ENCODE measurements at places on chromosomes 4 and X. TPM values are rescaled to one million over a fixed set of nuclear protein-coding genes. Genes with fewer than 3 reads are reported as not detected.

NUP62CL gene
- total RNA-seq = 9.3 TPM

SASH3 gene
- total RNA-seq = not detected

XPNPEP2 gene
- 1.7 TPM for total RNA-seq

TMEM154 gene
- total RNA-seq = 6.7 TPM

FAM149A gene
- total RNA-seq = 0.33 TPM

MGAT4D gene
- 0.13 TPM for total RNA-seq

ZDHHC9 gene
- 37.8 TPM for total RNA-seq

AMBN gene
- not detected for total RNA-seq

GRCh38 chr4:26992657-26993361 is 132.2 kb downstream of the STIM2 start:
- DNase-seq = no peak
- no peaks in the 10 kb centered on the region for H3K27me3 ChIP-seq
- H3K4me3 ChIP-seq = no peak overlapping the region
- H3K36me3 ChIP-seq = peaks cover 7% of the 10 kb centered on the region
- peaks cover 6% of the 10 kb centered on the region for H3K4me1 ChIP-seq

DNA sequence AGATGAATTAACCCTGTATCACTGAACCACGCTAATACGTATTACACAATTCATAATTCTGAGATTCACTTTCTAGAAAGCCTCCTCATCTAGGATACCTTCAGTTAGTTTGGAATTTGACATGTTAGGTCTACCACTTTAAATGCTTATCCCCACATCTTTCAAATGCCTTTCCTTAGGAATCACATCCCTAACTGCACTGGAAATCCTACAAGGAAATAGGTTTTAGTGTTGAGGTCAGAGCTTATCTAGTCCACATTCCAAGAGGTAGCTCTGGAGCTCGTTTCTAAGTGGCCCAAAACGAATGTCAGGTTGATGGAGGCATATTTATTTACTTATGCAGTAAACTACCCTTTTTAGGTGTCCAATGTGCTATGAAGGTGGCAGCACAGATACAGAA is 18.0 kb downstream of the PDHA1 start:
- no peak for DNase-seq
- H3K27ac ChIP-seq = no peak overlapping the region
- H3K4me1 ChIP-seq = no peaks in the 10 kb centered on the region
- peaks cover 6% of the 10 kb centered on the region for H3K36me3 ChIP-seq

GRCh38 chr4:26058537-26058936 is 144.5 kb downstream of the SMIM20 start:
- H3K27ac ChIP-seq = no peak overlapping the region
- H3K4me3 ChIP-seq = no peak overlapping the region
- DNase-seq = no peak
- no peaks in the 10 kb centered on the region for H3K4me1 ChIP-seq
- H3K36me3 ChIP-seq = no peaks in the 10 kb centered on the region

GRCh38 chrX:39414290-39414854 is 613.1 kb downstream of the MID1IP1 start:
- peaks cover 14% of the 10 kb centered on the region for H3K4me1 ChIP-seq
- H3K27me3 ChIP-seq = peaks cover 5% of the 10 kb centered on the region
- no peak for DNase-seq

- no peak for DNase-seq
- H3K36me3 ChIP-seq = no peaks in the 10 kb centered on the region
- H3K4me3 ChIP-seq = no peak overlapping the region
- no peak overlapping the region for H3K27ac ChIP-seq
- no peaks in the 10 kb centered on the region for H3K27me3 ChIP-seq
Observed at GRCh38 chr4:100082852-100083251, 107.4 kb downstream of the DDIT4L start.

DNA sequence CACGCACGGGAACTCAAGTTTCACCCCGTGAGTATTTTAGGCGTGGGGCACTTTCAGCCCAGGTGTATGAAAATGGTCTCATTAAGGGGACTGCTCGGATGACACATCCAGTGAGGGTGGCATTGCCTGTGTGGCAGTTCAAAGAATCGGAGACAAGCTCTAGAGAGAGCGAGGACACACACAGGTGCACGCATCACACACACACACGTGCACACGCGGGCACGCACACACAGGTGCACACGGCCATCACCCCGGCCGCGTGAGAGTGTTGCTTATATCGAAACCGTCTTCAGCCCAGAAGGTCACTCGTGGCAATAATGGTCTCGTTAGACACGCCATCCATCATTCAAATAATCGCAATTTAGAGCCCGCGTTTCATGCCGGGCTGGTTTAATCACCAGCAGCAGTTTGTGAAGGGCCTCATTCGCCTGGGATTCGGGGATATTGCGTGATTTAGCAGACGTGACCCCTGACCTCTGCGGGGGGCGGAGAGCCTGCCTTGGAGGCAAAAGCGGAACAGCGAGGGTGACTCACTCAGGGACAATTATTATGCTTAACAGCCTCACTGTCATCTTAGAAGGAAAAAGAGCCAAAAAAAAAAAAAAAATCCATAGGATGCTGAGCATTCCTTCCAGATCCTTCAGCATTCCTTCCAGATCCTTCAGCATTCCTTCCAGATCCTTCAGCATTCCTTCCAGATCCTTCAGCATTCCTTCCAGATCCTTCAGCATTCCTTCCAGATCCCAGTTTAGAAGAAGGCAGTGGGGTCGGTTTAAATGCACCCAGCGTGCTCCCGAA is 89.4 kb upstream of the PPP2R3B start:
- no peak for DNase-seq
- H3K27ac ChIP-seq = no peak overlapping the region
- H3K4me1 ChIP-seq = no peaks in the 10 kb centered on the region
- H3K36me3 ChIP-seq = peaks cover 15% of the 10 kb centered on the region
- peaks cover 12% of the 10 kb centered on the region for H3K27me3 ChIP-seq

DNA sequence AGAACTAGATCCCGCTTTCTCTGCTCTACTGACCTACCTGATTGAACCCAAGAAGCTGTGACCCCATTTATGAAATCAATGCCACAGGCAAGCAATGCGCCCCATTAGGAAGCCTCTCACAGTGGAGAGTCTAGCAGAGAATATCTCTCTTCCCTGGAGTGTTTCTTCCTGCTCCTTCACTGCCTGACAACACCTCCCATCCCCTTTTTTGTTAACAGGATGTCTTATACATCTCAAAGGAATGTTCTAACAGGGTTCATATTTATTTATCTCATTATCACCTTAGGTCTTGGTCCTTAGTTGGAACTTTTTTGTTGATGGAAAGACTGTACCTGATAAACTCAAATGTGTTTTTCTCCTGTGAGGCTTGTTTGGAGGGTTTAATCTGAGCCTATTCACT is 35.5 kb downstream of the SLIT2 start:
- DNase-seq = no peak
- H3K36me3 ChIP-seq = no peaks in the 10 kb centered on the region
- H3K27me3 ChIP-seq = no peaks in the 10 kb centered on the region
- peaks cover 7% of the 10 kb centered on the region for H3K4me1 ChIP-seq

- peaks cover 9% of the 10 kb centered on the region for H3K4me1 ChIP-seq
- H3K27ac ChIP-seq = no peak overlapping the region
- H3K27me3 ChIP-seq = no peaks in the 10 kb centered on the region
- DNase-seq = no peak
Observed at GRCh38 chr4:123785538-123785937, 388.9 kb downstream of the SPRY1 start.

- peaks cover 21% of the 10 kb centered on the region for H3K4me1 ChIP-seq
- H3K36me3 ChIP-seq = no peaks in the 10 kb centered on the region
- H3K4me3 ChIP-seq = peak overlapping the region; percentile 98
Observed at GRCh38 chr4:30721185-30722091, 1.3 kb downstream of the PCDH7 start.

DNA sequence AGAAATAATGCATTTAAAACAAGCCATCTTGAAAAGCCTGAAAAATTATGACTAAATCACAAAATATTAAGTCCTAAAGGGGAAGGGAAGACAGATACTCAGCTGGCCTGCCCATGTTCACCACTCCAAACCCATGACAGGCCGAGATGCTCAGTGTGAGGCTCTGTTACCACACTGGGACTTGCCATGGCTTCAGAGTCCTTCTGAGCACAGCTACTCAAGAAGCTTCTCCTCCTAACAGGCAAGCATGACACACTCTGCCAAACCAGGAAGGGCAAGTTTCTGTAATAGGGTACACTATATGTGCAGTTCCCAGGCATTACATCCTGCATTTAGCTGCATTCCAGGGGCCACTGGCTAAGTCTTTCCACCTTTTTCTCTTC is 34.0 kb upstream of the CYBB start:
- no peak for DNase-seq
- H3K4me1 ChIP-seq = no peaks in the 10 kb centered on the region
- H3K4me3 ChIP-seq = no peak overlapping the region
- H3K27me3 ChIP-seq = no peaks in the 10 kb centered on the region

GRCh38 chr4:41751449-41752061 is 3.0 kb upstream of the PHOX2B start:
- DNase-seq = peak; percentile 54
- no peak overlapping the region for H3K27ac ChIP-seq
- H3K4me1 ChIP-seq = peaks cover 33% of the 10 kb centered on the region
- H3K4me3 ChIP-seq = peak overlapping the region; percentile 60
- peaks cover 36% of the 10 kb centered on the region for H3K27me3 ChIP-seq

DNA sequence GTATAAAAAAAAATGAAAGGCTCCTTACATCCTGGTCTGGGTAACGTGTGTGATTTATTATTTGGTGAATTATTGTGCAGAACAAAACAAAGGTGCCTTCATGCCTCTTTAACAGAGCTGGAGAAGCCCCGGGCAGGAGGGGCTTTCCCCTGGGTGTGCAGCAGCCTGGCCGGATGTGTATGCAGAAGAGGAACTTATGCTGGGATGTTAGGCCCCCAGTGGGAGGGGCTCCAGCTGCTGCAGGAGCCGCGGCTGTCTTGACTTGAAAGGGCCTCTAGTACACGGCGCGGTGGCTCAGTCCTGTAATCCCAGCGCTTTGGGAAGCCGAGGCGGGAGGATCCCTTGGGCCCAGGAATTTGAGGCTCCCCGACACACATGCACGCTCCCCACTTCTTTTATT is 16.0 kb downstream of the CCNQ start:
- H3K4me1 ChIP-seq = no peaks in the 10 kb centered on the region
- no peak overlapping the region for H3K27ac ChIP-seq
- DNase-seq = no peak
- H3K36me3 ChIP-seq = peaks cover 3% of the 10 kb centered on the region

DNA sequence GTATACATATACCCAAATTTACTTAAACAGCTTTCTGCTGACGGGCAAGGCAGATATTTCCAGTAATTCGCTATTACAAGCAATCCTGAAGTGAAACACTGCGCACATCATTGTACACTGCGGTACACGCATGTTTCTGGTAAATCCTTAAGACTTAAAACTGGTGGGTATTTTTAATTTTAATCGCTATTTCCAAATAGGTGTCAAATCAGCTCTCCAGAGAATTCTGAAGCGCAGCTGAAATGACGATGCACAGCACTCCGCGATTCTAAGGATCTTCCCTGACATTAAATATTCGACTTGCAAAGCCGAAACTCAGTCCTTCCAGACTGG is 361 bp downstream of the TMEM128 start:
- DNase-seq = no peak
- H3K36me3 ChIP-seq = peaks cover 16% of the 10 kb centered on the region
- H3K4me1 ChIP-seq = peaks cover 20% of the 10 kb centered on the region
- peak overlapping the region; percentile 49 for H3K27ac ChIP-seq
- H3K4me3 ChIP-seq = peak overlapping the region; percentile 89
- peaks cover 4% of the 10 kb centered on the region for H3K27me3 ChIP-seq

DNA sequence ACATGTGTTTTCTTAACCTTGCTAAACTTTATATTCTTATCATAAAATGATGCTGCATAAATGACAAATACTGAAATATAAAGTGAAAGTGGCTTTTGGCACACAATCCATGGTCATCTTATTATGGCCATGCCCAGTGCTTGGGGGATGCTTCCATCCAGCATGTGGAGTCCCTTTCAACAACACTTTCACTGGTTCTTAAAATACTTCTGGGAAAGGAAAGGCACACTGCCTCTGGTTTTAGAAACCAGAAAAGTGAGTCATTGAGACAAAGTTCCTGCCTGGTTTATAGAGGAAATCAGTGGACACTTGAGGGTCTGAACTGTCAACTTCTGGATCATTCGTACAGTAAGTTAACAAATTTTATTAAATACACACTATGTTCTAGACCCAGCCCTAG is 248.0 kb upstream of the ADAMTS3 start:
- no peaks in the 10 kb centered on the region for H3K36me3 ChIP-seq
- H3K27me3 ChIP-seq = no peaks in the 10 kb centered on the region
- no peaks in the 10 kb centered on the region for H3K4me1 ChIP-seq
- DNase-seq = no peak
- H3K4me3 ChIP-seq = no peak overlapping the region

DNA sequence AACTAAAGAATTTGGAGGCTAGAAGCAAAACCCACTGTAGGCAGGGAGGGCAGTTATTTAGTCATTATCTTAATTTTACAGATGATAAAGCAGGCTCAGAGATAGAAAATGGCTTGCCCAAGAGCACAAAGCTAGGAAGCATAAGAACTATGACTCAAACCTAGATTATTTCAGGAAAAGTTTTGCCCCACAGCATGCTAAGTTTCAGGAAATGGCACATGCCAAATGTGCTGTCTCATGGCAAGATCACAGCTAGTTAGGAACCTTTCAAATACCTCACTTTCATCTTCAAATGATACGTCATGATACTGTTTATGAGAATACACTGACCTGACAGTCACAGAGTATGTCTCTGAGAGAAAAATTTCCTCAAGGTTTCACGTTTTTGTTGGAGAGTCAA is 78.5 kb upstream of the SPANXC start:
- no peaks in the 10 kb centered on the region for H3K27me3 ChIP-seq
- no peak for DNase-seq
- no peaks in the 10 kb centered on the region for H3K36me3 ChIP-seq
- H3K4me1 ChIP-seq = no peaks in the 10 kb centered on the region
- H3K4me3 ChIP-seq = no peak overlapping the region
- no peak overlapping the region for H3K27ac ChIP-seq

- no peak for DNase-seq
- H3K4me3 ChIP-seq = no peak overlapping the region
- peaks cover 15% of the 10 kb centered on the region for H3K4me1 ChIP-seq
- no peaks in the 10 kb centered on the region for H3K27me3 ChIP-seq
- no peaks in the 10 kb centered on the region for H3K36me3 ChIP-seq
Observed at GRCh38 chr4:126738926-126739325, 893.8 kb upstream of the INTU start.

- DNase-seq = peak; percentile 33
- peak overlapping the region; percentile 96 for H3K27ac ChIP-seq
- H3K36me3 ChIP-seq = peaks cover 4% of the 10 kb centered on the region
- peaks cover 2% of the 10 kb centered on the region for H3K27me3 ChIP-seq
Observed at GRCh38 chrX:7132335-7133049, 15.0 kb upstream of the STS start.

GRCh38 chrX:46577221-46578005 is 3.8 kb downstream of the CHST7 start:
- peaks cover 30% of the 10 kb centered on the region for H3K4me1 ChIP-seq
- peaks cover 9% of the 10 kb centered on the region for H3K36me3 ChIP-seq
- H3K4me3 ChIP-seq = peak overlapping the region; percentile 95
- peak overlapping the region; percentile 61 for H3K27ac ChIP-seq
- DNase-seq = no peak
- peaks cover 5% of the 10 kb centered on the region for H3K27me3 ChIP-seq

DNA sequence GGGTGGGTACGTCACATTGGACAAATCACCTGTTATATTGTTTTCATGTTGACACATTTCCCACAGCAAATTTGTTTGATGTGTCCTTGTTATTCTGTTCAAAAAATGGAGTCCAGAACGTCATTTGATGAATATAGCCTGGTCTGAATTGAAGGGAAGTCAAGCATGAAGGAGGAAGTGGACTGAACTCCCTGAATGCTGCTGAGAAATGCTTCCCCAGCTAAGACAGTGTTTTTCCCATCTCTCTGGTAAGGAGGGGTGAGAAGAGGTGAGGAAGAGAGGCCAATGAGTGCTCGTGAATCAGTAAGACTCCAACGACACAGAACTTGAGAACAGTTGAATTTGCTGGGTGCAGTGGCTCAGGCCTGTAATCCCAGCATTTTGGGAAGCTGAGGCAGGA is 127.4 kb downstream of the RBM47 start:
- no peaks in the 10 kb centered on the region for H3K36me3 ChIP-seq
- no peaks in the 10 kb centered on the region for H3K27me3 ChIP-seq
- peaks cover 6% of the 10 kb centered on the region for H3K4me1 ChIP-seq
- no peak overlapping the region for H3K27ac ChIP-seq
